ENCODE measurements at places on chromosomes 3 and 15.

- DNase-seq = no peak
Measured at GRCh38 chr3:10526366-10526765, 21.0 kb upstream of the ATP2B2 start.

- DNase-seq = no peak
Measured at GRCh38 chr3:191997579-191998268, 536.8 kb downstream of the PYDC2 start.

DNA sequence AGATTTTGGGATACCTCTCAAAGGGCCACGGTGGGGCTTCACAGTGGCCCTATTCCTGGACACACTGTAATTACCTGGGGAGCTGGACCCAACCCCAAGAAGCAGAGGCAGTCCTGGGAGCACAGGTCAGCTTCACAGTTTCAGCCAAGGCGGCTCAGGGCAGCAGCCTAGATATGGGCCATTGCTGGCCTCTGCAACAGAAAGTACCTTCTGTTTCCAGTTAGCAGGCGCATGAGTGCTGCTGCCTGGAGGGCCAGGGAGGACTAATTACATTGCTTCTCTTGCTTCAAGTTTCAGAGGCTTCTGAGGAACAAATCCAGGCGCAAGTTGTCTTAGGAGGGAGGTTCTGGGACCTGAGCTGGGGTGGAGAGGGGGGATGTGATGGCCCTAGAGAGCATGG lies 13.5 kb upstream of the DUSP7 start:
- DNase-seq = no peak

DNA sequence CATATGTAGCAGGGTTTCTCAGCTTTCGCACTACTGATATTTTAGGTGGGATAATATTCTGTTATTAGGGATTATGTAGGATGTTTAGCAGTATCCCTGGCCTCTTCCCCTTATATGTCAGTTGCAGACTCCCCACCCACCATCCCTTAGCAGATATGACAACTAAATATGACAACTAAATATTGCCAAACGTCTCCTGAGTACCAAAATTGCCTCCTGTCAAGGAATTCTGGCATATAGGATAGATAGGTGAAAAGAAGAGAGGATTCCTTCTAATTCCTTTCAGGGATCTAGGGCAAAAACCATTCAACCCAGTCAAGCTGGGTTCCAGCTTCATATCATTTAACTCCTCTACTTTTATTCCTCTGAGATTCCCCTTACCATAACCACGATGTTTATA lies 759.8 kb downstream of the AGBL1 start:
- no peak for DNase-seq

- DNase-seq = peak; percentile 51
Measured at GRCh38 chr3:71724584-71725270, 475 bp downstream of the EIF4E3 start.
